ENCODE measurements at places on chromosomes 16 and 17.
A peak's percentile ranks its signal among the peaks of the same experiment; 100 is the strongest.

DNA sequence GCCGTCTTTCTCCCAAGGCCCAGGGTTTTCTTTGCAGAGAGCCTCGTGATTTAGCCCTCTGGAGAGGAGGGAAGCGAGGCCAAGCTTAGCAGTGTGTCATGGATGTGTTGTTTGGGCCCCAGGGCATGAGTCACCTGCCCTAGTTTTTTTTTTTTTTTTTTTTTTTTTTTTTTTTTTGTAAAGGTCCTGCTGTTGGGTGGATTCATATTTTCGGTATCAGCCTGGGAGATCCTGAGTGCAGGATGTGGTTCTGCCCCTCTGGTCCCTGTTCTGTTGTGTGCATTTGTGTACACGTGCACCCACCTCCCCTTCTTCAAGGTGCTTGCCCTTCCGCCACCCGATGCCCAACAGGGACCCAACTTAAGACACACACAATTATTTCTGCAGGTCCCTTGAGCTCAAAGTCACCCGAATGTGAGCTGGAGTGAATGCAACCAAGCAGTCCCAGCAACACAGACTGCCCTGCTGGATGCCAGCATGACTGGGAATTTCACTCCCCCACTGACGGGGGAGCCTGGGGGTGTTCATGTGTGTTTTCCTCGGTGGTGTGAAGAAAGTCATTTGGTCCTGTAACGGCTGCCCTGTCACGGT lies 265.8 kb upstream of the TNRC6C start:
- no peak for DNase-seq

GRCh38 chr16:81450783-81451491 lies 6.3 kb downstream of the CMIP start:
- no peak for DNase-seq

- DNase-seq: no peak
These were observed 25.0 kb upstream of the KCNJ2 start for GRCh38 chr17:70144260-70144846.

- DNase-seq: no peak
These were observed 775.9 kb upstream of the GOT2 start for GRCh38 chr16:59510008-59510424.

DNA sequence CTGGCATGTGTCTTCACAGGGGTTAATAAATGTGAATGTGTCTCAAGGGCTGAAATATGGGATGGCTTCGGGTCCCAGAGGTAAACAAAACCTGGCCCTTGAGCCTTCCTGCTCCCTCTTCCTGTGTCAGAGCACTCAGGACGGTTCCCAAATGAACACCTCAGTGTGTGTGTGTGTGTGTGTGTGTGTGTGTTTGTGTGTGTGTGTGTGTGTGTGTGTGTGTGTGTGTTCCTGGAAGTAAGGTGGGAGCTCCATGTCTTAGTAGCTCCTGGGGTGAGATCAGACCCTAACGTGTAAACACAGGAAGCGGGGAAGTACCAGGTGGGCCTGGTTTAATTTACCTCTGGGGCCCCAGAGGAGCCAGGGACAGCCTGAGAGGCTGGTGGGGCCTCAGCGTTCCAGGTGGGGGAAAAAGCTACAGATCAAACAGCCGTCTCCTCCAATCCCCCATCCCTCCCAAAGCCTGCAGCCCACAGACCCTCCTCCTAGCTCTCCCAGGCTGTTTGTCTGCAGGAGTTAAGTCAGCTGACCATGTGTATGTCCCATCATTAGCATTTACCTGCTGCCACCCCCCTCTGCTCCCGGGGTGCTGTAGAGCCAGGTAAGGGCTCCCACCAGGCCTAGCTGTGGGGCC lies 6.1 kb downstream of the KIF19 start:
- peak; percentile 70 for DNase-seq

DNA sequence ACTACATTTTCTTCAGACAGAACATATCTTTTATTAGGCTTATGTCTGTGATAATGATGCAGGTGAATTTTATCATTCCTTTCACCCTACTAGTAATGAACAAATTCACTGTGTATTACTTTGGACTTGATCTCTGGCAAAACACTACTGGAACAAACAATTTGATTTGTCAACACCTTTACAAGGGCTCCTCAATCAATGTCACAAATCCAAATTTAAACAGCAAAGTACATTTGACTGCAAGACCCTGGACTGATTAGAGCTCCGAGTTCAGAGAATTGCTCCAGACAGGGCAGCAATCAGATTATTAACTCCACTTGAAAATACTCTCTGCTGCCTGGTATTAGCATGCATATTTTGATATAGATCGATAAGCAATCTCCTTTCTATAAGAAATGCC lies 547.6 kb upstream of the SALL1 start:
- no peak for DNase-seq
